ENCODE measurements at places on chromosomes 13 and 19. TPM values are rescaled to one million over a fixed set of nuclear protein-coding genes. Genes with fewer than 3 reads are reported as not detected.

GRCh38 chr13:75607447-75607846, 28.7 kb upstream of the LMO7 start:
- no peak for DNase-seq

DNA sequence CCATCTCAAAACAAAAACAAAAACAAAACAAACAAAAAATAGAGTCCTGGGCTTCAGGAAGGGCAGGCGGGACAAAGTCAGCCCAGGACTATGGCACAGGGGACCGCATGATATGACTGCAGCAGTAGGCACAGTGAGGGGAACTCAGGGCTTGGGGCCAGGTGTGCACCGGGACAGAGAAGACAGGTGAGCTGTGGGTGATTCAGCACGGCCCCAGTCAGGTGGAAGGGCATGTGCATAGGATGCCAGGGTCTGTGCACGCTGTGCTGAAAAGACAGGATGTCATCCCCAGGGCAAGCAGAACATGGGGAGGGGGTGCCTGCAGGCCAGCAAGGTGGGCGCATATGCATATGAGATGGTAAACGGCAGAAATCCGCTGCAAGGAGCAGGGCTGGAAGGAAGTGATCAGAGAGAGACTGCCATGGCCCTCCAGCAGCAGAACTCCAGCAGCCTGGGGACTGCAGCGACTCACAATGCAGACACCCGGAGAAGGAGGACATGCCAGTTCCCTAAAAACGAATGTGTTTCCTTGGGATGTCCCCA, 15.0 kb downstream of the EPS15L1 start:
- DNase-seq: no peak

- DNase-seq: peak; percentile 91
These were observed 12.9 kb upstream of the ZNF564 start for GRCh38 chr19:12564016-12564664.

Gene ASPDH
- not detected for polyA plus RNA-seq
